ENCODE measurements at places on chromosomes 7 and 10.

- no peak for DNase-seq
These were observed 264.3 kb downstream of the CACNA2D1 start for GRCh38 chr7:82179311-82179710.

- DNase-seq: no peak
These were observed 4.1 kb downstream of the HOXA9 start for GRCh38 chr7:27161214-27161720.

DNA sequence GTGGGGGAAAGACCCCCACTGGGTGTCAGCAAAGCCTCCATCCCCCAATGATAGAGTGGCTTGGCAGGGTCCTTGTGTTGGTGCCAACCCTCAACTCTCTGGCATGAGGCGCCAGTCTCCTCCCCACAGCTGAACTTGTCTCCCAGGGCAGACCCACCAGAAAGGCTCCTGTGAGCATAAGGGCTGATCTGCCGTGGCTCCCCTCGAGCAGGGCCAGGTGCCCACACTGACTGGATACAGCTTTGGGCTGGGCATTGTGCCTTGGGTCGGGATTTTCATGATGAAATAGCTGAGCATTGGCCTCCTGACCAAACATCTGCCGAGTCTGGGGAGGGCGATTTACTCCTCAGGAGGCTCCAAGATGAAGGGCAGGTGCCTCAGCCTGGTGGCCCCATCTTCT is 68.1 kb upstream of the NPTX2 start:
- no peak for DNase-seq

GRCh38 chr7:13894954-13895353 is 94.5 kb downstream of the ETV1 start:
- no peak for DNase-seq

- no peak for DNase-seq
These were observed 17.8 kb downstream of the CELF2 start for GRCh38 chr10:11035301-11035991.

DNA sequence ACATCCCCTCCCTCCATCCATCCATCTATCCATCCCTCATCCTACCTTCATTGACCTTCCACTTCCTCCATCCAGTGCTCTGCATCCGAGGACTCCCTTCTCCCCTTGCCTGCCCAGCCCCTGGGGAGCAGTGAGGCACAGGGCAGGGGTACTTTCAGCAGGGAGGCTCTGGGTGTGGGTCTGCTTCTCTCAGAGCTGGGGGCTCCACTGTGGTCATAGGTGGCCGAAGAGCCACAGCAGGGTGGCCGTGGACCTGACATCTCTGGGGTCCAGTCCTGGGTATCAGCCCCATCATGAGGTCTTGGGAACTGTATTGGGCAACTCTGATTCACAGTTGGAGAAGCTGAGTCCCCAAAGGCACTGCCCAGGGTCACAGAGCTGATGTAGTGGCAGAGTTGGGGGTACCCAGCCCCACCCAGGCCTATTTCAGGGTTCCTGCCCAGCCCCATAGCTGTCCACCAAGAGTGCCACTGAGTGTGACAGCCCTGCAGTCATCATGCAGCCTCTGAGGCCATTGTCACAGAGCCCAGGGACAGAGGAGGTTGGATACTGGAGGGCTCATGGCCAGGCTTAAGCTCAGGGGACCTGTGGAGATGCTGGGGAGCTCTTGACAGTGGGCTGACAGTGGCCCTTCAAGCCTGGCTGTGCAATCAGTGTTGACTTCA is 35.3 kb upstream of the DPYSL4 start:
- DNase-seq: no peak

- DNase-seq: no peak
These were observed 77.4 kb downstream of the ZNF365 start for GRCh38 chr10:62451611-62451975.

DNA sequence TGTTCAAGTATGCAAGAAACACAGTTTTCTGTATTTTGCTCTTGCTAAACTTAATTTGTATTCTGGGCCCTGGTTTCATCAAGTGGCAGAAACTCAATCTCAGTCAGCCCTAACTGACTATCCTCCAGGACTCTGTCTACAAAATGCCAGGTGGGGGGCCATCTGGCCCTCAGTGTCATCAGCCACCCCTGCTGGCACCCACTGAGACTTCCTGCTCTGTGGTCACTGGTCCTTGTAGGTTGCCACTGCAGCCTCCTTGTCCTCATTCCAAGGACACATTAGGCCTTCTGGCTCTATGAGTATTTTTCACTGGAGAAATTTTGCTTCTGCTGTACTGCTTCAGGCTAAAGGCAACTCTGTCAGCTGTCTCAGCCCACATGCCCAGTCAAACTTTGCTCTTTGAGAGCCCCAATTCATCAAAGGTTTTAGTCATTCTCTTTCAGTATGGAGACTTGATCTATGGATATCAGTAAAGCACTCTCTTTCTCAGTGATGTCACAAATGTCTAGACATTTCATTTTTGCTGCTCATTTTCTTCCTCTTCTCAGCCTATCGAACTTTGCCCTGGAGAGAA is 163.6 kb downstream of the KCND2 start:
- DNase-seq: no peak

GRCh38 chr7:133310232-133310862 is 57.5 kb downstream of the EXOC4 start:
- no peak for DNase-seq

GRCh38 chr7:16494551-16494950 is 29.0 kb upstream of the SOSTDC1 start:
- DNase-seq: no peak

- peak; percentile 18 for DNase-seq
These were observed 31.3 kb upstream of the DAGLB start for GRCh38 chr7:6479067-6479466.

GRCh38 chr7:156020566-156020965 is 208.3 kb upstream of the SHH start:
- no peak for DNase-seq

- no peak for DNase-seq
These were observed 11.6 kb downstream of the GOLGA7B start for GRCh38 chr10:97861097-97861750.

- no peak for DNase-seq
These were observed 53.5 kb upstream of the FRMD4A start for GRCh38 chr10:14384116-14384730.

GRCh38 chr10:70477661-70478162 is 855 bp upstream of the PALD1 start:
- DNase-seq: peak; percentile 55

DNA sequence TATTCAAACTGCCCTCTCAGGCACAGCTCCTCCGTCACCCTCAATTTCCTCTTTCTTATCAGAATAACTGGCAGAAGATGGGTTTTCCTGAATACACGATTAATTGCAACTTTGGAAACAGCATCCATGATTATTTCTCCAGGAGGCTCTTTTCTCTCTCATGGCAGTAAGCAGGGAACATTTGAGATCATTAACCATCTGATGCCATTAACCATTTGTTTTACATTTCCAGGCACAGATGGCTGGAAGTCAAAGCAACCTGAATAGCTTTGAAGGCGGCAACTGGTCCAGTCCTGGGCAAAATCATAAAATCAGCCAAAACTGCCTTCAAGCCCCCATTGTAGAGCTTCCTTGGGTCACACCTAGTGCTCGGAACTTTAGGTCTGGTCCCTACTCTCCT is 289.5 kb upstream of the AOAH start:
- no peak for DNase-seq

DNA sequence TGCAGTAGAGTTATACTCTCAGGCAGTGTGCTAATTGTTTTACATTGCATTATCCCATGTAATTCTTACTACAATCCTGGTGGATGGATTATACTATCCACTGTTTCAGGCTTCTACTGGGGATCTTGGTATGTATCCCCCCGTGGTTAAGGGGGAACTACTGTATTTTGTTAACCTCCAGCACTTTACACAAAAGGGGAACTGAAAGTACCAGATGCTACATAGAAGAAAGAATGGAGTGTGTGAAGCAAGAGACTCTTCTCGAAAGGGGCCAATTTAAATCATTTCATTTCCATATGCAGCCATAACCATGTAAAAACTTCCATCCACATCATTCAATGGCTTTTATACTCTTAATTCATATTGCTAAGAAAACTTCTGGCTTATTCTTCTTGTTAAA is 69.4 kb downstream of the C1GALT1 start:
- DNase-seq: no peak

GRCh38 chr10:93337309-93337721 is 144.8 kb downstream of the MYOF start:
- no peak for DNase-seq

- no peak for DNase-seq
These were observed 230.9 kb downstream of the BICC1 start for GRCh38 chr10:58743466-58744115.

GRCh38 chr10:73899423-73899822 is 11.5 kb upstream of the PLAU start:
- no peak for DNase-seq
